ENCODE measurements at places on chromosomes 2 and 18. TPM values are rescaled to one million over a fixed set of nuclear protein-coding genes. Genes with fewer than 3 reads are reported as not detected.

- no peak for DNase-seq
Measured at GRCh38 chr2:232343821-232344220, 34.7 kb upstream of the ALPP start.

DNA sequence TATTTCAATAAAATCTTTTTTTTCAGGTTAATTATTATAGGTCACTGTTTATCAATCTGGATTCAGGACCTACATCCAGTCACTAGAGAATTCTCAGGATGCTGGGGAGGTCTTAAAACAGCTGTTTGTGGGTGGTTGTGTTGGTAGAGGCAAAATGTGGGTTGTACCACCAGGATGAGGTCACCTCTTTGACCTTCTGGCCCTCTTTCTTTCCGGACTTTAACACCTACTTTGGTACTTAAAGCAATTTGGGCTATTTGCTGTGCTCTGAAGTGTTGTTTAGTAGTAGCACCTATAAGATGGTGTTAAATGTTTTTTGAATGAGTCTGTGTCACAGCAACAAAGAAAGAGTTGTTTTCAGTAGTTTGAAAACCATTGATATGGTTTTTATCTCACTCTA, 14.6 kb downstream of the EML4 start:
- DNase-seq: no peak

The CAPN14 gene
- not detected for total RNA-seq

DNA sequence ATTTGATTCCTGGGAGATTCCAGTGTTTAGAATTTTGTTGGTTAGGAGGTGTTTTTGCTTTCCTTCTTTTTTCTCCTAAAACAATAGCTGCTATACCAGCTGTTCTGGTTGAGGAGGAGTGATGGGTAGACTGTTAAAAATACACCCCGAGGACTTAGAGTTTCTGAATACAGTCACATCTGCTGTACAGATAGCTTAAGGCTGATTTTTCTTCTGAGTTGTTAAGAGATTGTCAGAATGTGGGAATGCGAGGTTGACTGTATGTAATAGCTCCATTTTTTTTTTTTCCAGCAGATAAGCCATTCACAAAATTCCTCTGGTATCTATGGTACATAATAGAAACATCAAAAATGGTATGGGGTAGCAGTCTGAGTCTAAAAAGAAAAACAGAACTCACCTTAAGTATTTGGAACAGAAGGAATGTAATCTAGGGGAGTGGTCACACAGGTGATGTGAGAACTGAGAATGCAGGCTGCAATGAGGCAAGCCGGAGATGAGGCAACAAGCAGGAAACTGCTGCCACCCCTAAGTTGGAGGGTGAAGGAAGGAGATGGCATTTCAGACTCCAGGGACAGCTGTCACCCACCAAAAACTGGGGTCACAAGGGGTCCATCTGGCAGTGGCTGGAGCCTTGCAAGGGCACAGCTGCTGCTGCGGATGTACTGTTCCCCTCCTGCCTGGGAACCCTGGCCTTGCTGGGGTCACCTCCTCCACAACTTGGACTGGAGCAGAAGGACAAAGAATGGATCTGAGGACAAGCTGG, 2.4 kb downstream of the DGKD start:
- DNase-seq: no peak

The MC5R gene
- not detected for total RNA-seq

DNA sequence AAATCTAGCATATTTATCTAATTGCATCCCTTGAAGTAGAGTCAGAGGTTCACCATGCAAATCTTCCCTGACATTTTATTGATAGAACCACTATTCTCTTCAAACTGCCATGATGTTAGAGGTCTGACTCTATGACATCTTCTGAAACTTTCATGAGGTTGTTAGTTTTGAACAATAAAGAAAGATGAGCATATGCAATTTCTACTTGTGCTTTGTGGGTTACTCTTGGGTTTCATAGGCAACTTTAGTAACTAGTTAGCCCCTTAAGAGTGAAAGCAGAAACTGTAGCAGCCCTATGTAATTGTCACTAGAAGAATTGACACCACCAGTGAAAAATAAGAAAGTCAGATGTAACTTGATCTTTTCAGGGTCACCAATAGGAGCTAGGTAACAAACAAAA, 53.1 kb upstream of the ZEB2 start:
- DNase-seq: no peak

The CAVIN2 gene
- total RNA-seq: 74.6 TPM

GRCh38 chr2:55431982-55432627, 12.4 kb upstream of the CCDC88A start:
- no peak for DNase-seq

The SIGLEC15 gene
- not detected for total RNA-seq

The ZBTB7C gene
- total RNA-seq: not detected

GRCh38 chr2:46072101-46072820, 224.9 kb upstream of the EPAS1 start:
- DNase-seq: no peak

The ASXL3 gene
- not detected for total RNA-seq

DNA sequence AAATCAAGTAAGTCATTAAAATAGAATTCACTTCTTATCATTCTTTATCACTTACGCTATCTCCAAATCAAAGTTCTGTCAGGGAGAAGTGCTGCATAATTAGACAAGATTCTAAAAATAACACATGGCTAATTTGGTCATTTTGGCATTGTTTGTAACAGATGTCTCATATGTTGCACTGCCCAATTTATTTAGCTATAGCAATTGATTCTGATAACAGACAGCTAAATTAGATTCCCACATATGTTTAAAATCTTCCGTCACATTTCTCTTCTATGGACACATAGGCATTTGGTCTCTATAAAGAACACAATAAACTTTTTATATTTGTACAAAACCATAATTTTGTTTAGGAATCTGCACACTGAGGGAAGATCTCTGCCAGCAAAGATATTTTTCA, 644.5 kb upstream of the VRK2 start:
- DNase-seq: no peak

- DNase-seq: no peak
Measured at GRCh38 chr2:221205103-221205673, 366.9 kb downstream of the EPHA4 start.

- DNase-seq: no peak
Measured at GRCh38 chr2:223591596-223591995, 10.6 kb downstream of the SCG2 start.

The REEP1 gene
- total RNA-seq: 0.18 TPM

DNA sequence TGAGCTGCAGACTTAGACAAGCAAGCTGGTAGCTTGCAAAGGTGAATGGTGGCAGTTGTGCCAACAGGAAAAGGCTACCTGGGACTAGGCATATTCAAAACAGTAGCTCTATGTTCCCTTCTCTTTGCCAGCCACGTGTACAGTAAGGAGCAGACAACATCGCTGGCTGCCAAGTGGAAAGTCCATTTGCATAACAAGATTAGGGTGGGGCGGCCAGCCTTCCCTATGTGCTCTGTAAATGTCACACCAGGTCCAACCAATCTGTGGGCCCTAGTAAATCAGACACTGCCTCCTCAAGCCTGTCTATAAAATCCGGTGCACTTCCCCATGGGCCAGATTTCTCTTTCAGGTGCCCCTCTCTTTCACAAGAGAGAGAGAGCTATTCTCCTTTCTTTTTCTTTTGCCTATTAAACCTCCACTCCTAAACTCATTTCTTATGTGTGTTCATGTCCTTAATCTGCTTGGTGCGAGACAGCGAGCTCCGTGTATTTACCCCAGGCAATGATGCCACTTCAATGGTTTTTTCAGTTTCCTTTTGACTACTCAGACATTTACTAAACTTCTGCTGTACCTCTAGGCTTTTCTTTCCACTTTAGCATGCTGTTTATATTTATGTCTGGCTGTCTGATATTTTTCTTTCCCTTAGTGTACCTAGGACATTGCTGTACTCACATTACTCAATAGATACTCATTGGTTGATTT, 297.4 kb upstream of the GCFC2 start:
- peak; percentile 6 for DNase-seq

GRCh38 chr2:86038291-86039081, 67.2 kb downstream of the POLR1A start:
- DNase-seq: no peak

The TMEM247 gene
- 4.7 TPM for total RNA-seq

DNA sequence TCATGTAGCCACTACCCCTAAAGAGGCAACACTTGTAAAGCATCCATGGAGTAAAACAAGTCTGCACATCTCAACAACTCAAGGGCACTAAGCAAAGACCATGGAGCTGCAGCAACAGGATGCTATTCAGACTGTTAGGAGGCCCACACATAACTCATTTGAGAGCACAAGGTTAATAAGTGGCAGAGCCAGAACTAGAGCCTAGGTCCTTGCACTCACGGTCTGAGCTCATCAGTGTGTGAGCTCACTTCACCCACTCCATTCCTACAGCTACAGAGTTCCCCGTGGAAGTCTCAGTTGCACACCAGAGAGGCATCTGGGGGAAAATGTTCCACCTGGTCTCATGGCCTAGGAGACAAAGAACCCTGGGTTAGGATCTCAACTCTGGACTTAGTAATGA, 35.0 kb downstream of the TTC32 start:
- DNase-seq: no peak

The MROH2A gene
- not detected for total RNA-seq

The DSG3 gene
- total RNA-seq: 0.18 TPM

The GDF7 gene
- not detected for total RNA-seq

DNA sequence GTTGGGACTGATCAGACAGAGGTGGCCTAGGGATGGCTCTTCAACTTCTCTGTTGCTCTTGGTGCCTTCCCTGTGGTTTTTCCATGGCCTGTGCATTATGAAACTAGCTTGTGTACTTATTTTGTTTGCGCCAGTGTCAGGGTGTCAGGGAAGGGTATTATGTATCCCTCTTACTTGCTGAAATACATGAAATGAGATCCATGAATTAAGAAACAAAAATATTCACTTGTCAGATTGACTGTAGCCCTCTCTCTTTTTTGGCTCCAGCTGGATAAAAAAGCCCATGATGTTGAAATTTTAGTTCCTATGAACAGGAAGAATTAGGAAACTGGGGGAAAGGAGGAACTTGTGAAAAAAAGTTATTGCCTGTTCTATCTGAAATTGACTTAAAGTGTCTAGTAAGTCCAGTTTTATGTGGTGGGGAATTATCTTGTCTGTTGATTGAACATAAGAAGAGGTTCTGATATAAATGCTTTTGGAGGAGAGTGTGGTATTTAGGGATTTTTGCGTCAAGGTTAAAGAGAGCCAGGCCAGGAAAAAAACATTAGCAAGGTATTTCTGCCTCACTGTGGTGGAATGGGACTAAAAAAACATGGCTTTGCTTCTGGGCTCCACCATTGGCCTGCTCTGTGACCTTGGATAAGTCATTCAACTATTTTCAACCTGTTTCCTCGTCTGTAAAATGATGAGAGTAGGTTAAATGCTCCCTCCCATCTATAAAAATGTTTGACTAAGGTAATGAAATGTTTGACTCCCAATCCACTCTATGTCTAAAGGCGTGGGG, 12.0 kb downstream of the UGP2 start:
- DNase-seq: no peak

The TDRD15 gene
- total RNA-seq: 0.07 TPM

DNA sequence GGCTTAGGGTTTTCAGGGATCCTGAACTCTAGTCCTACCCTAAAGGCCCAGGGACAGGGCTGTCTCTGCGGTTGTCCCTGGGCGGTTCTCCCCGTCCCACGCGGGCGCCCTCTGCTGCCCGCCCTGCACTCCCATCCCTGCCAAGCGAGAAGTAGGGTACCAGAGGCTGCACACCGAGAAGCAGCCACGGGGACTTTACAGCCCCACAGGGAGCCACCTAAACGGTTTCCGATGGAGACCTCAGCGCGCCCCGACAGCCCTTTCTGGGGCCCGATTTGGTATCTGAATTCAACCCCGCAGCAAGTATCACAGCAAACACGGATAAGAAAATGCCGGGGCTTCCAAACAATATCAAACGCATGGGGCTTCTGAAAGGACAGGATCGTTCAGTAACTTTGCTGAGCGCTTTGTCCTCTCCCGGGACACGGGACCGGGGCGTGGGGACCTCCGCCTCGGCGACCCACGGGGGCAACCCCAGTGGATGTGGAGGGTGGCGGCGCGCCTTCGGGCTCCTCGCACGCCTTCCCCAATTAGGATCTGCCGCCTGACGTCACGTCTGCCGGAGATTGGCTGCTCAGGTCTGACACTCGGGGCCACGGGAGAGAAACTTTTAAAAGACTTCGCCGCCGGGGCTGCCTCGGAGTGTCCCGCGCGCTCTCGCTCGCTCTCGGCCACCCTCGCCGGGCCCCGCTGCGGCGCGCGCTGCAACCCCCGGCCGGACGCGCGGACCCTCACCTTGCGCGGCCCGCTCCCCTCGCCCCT, at the start of gene LTBP1:
Gene LTBP1 (plus strand): TSS at position 640 of the 762 bp plus-strand sequence. CDS start 372 bp downstream, outside the sequence.
- DNase-seq: peak; percentile 70

DNA sequence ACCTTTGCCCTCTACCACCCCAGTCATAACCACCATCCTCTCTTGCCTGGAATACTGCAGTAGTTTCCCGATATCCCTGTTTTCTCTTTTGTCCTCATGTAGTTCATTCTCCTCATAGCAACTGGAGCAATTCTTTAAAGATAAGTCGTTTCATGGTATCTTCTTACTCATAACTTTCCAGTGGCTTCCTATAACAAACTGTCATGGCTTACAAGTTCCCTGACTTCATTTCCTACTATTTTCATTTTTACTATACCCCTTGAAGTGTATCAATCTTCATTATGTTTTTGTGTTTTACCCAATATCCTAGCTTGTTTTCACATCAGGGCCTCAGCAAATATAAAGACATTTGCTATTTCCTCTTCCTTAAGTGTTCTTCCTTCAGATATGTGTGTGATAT, 83.7 kb upstream of the PROKR1 start:
- DNase-seq: no peak

DNA sequence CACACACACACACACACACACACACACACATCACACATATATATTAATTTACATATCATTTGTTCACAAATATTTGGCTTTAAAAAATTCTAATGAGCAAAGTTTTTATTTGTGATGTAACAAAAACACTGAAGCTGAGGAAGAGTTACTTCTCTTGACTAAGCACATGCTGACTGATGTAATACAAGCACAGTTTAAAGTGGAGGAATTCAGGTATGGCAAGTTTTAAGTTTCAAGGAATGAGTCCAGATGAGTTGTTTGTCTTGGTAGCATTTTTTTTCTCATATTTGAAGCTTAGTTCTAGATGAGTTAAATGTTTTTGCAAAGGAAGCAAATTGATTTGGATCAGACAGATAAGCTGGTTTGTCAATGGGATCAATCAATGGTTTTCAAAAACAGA, 20.2 kb upstream of the CALCRL start:
- DNase-seq: no peak

DNA sequence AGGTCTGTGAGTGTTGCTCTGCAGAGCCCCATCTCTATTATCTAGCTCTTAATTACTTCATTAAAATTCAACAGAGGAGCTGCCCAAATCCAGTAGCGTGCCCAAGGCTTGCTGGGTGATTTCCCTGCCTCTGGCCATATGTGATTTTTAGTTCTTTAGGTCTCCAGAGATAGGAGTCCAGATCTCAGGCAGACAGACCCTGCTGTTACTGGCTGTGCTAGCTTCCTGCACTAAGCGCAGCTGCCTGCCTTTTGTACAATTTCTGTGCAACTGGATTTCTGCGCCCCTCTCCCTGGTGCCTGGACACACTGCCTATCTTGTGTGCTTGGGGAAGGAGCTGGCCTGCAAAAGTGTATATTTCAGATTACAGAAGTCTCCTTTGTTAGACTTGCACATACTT, 136.5 kb downstream of the TDRD15 start:
- DNase-seq: no peak

All from K562 (cell line).